ENCODE measurements at places on chromosomes 16 and 17.
A peak's percentile ranks its signal among the peaks of the same experiment; 100 is the strongest.

DNA sequence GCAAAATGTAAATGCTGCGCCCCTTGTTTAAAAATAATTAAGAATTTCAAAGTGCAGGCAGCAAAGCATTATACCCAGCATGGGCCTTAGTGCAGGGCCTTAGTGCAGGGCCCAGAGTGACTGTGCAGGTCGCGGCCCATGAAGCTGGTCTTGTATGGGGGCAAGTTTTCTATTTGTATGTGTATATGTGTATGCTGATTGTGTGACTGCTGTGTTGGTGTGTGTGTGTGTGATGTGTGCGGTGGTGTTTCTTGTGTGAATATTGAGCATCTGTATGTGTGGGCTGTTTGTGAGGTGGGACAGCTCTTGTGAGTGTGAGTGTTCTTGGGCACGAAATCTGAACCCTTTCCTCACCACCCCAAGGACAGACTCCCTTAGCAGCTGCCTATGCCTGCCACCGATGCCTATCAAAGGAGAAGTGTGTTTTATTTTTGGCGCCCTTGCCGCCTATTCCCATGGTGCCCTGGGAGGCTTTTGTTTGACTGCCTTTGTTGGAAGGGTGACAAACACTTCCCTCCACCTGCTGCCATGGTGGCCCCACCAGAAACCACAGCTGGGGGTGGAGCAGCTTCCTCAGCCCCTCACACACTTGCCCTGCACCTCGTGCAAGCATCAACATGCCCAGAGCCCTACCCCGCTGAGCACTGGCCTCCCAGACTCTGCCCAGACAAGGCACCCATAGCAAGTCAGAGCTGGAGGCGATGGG, 18.0 kb downstream of the CCR7 start:
- no peak for DNase-seq

- no peak for DNase-seq
These were observed 88.6 kb downstream of the CACNG3 start for GRCh38 chr16:24344784-24345183.

GRCh38 chr16:80759419-80760162, 44.8 kb downstream of the CDYL2 start:
- no peak for DNase-seq

- no peak for DNase-seq
These were observed 38.5 kb upstream of the CES5A start for GRCh38 chr16:55913716-55914115.

DNA sequence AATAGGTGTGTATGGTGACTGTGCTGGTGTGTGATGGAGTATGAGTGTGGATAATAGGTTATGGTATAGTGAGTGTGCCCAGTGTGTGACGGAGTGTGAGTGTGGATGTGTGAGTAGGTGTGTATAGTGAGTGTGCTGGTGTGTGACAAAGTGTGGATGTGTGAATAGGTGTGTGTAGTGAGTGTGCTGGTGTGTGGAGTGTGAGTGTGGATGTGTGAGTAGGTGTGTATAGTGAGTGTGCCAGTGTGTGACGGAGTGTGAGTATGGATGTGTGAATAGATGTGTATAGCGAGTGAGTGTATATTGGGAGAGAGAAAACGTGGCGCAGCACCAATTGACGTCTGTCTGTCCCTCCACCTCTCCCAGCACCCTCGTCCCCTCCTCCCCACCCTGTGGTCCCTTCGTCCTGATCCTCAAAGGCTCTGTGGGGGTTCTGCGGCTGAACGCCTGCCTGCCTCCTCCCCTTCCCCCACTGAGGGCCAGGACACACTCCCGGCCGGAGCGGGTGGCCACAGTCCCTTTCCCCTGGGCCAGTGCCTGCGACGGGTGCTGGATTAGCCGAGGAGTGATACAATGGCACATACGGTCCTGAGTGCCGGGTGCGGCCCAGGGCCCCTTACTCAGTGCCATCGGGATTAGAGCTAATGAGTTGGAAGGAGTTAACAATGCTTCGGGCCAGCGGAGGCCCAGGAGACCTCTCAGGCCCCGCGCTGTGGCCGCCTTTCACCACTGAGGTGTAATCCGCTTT, 160.0 kb downstream of the MRM1 start:
- no peak for DNase-seq

DNA sequence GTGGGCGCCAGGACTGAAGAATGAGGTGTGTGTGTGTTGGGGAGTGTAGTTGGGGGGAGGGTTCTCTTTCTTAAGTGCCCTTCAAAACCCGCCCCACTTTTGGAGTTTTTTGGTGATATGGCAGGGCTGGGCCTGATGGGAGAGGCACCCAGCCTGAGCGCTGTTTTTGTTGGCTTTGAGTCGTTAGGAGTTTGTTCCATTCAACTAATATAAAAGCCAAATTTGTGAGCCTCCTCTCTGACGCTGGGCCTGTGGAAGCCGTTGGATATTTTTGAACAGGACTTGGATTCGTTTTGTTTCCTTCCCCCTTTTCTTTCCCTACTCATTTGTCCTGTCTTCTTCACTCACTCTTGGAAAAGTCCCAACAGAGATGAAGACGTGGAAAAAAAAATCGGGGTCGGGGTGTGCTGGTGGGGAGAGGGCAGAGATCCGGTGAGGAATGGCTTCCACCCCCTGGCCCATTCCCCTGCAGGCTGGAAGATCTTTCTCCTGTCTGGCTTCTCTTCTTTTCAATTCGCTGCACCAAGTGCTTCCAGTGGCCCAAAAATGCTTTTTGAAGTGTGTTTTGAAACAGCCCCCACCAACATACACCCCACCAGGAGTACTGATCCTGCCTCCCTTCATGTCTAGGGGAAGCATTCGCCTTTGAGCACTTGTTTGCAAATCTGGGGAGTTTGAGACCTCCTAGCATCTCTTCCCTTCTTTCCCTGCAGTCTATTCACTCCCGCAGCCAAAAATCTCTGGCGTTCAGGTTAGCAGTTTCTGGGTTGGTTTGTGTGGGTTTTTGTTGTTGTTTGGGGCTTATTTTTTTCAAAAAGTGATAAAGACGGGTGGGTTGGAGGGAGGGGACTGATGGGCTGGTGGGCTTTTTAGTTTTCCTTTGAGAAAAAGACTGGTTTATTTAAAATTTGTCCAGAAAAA, 2.6 kb downstream of the FZD2 start:
- DNase-seq, result peak; percentile 13

GRCh38 chr16:88337021-88337420, 45.7 kb upstream of the ZNF469 start:
- peak; percentile 43 for DNase-seq

DNA sequence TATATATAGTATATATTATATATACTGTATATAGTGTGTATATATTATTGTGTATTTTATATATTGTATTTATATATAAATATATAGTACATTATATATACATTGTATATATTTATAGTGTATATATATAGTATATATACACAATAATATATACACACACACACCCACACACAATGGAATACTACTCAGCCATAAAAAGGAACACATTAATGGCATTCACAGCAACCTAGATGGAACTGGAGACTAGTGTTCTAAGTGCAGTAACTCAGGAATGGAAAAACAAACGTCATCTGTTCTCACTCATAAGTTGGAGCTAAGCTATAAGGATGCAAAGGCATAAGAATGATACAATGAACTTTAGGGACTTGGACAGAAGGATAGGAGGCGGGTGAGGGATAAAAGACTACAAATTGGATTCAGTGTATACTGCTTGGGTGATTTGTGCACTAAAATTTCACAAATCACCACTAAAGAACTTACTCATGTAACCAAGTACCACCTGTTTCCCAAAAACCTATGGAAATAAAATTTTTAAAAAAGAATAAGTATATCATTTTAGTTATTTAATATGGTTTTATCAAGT, 201.9 kb upstream of the CDH11 start:
- DNase-seq, result no peak

GRCh38 chr17:32757963-32758362, 119.0 kb downstream of the MYO1D start:
- DNase-seq, result no peak

- DNase-seq, result no peak
These were observed 19.8 kb upstream of the TIMP2 start for GRCh38 chr17:78944956-78945355.

DNA sequence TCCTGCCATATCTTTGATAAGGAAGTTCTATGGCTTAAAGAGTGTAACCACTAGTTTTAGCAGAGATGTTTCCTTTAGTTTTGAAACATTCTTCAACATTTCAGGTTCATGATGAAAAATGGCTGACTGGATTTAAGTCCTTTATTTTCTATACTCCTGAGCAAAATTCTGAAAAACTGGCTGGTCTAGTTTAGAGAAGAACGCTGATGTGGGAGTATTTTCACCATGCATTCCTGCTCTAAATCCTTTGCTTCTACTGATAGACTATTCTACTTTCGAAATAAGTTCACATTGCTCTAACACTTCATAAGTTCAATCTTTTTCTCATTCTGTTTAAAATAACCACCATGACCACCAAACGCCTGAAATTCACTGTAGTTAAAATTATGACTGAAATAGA, 281.9 kb downstream of the FTO start:
- DNase-seq, result no peak

DNA sequence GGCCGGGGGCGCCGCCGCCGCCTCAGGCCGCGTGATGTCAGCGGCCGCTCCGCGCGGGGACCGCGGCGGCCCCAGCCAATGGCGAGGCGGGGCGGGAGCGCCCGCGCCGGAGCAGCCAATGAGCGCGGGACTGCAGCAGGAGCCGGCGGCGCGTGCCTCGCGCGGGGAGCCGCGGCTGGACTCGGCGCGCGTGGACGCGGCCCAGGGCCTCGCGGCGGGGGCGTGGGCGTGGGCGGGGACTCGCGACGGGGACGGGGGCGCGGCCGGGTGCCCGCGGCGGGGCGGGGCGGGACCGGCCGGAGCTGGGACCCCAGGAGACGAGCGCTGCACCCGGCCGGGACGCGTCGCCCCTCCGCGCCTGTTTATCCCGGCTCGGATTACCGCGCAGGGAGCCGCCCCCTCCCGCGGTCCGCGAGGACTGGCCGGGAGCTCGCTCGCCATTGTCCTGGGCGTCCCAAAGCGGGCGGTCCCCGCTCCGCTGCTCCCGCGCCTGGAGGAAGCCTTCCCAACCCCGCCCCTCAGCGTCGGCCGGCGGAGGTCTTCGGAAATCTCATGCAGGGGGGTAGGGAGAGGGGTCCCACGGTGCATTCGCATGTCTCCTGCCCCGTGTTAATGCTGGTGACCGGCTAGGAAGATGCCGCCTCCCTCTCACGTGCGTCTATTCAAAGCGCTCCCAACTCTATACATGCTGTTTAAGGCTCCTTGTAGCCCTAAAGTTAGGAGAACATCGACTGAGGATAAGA, at the start of gene RNF157:
Gene RNF157 (minus strand): TSS at position 33 of the 743 bp plus-strand sequence. CDS start 253 bp downstream, outside the sequence.
- peak; percentile 37 for DNase-seq

Measured in fibroblast of skin of right quadriceps (primary cell).